ENCODE measurements at places on chromosomes 6 and 20.

GRCh38 chr6:67887747-67888545 is 747.1 kb upstream of the ADGRB3 start:
- no peak for DNase-seq

DNA sequence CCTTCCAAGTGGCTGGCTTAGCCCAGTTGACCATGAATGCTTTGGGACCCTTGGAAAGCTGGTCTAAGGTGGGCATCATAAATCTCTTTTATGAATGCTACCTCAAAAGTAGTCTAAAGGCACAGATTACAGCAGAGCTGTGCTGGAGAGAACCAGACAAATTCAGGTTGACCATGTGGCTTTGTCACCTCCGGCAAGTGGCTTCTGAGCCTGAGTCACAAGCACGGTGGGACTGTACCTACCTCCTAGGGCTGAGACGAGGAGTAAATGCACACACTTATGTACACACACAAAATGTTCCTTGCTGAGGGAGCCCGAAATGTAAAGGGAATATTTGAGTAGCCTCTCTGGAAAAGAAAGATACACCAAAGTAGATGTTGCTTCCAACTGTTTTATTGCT is 155.9 kb downstream of the NFATC2 start:
- no peak for DNase-seq

GRCh38 chr6:395432-396125 is 4.0 kb downstream of the IRF4 start:
- DNase-seq: no peak

GRCh38 chr6:81758221-81758620 is 5.7 kb upstream of the TENT5A start:
- DNase-seq: no peak

GRCh38 chr20:4681991-4682401 is 39.7 kb upstream of the PRND start:
- no peak for DNase-seq

- no peak for DNase-seq
Observed at GRCh38 chr6:166629628-166630027, 2.6 kb upstream of the RPS6KA2 start.

GRCh38 chr6:30541515-30542403 is 14.5 kb downstream of the GNL1 start:
- peak; percentile 55 for DNase-seq

GRCh38 chr20:32018269-32019155 is 8.3 kb downstream of the CCM2L start:
- DNase-seq: peak; percentile 74

- no peak for DNase-seq
Observed at GRCh38 chr6:35694462-35694861, 5.7 kb upstream of the FKBP5 start.

GRCh38 chr6:106305740-106306139 is 19.8 kb downstream of the ATG5 start:
- no peak for DNase-seq

DNA sequence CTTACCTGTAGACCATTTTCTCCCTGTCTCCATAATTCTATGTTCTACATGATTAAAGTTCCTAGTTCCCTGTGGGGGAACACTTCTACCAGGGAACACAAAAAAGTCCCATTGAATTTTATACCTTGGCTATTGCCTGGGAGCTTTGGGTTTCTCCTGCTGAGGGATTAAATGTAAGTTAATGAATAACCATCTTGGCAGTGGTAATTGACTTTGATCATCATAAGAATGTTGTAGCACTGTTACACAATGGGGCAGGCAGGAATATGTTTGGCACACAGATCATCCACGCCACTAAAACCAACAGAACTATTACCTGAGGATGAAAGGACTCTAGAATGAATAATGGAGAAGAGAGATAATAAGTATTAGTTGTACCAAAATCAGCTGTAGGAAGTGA is 1106.2 kb upstream of the GJE1 start:
- no peak for DNase-seq

DNA sequence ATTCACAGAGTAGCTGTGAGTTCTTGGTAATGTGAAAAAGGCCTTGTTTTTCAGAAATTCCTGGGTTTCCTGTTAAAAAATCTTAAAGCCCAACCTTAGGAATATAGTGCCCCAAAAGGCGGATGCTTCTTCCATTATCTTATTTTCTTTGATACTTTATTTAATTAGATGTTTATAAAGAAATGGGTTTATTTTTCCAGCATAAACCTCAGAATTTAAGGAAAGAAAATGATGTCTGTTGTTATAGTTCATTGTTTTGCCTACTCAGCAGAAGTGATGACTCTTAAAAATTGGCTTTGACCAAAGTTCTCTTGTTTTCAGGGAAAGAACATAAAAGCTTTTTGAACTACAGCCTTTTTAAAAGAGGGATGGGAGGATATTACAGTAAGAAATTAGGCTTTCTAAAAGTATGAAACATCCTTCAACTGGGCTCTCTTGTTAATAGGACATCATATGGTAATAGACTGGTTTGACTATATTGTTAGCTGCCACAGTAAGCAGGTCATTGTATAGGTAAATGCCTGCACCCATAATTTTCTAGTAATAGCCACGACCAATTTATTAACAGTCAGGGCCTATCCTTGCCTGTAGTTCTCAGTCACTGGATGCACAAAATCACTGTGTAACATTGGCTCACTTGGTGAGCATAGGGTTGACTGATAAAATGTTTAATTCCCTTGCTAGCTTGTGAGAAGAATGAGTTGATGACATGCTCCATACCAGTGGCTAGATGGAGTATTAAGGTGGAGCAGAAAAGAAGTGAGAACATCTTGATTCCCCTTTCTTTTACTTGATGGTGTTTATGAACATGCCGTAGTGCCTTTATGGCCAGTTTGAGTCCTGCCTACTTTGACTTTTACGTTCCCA is 5.2 kb downstream of the SRSF6 start:
- no peak for DNase-seq

DNA sequence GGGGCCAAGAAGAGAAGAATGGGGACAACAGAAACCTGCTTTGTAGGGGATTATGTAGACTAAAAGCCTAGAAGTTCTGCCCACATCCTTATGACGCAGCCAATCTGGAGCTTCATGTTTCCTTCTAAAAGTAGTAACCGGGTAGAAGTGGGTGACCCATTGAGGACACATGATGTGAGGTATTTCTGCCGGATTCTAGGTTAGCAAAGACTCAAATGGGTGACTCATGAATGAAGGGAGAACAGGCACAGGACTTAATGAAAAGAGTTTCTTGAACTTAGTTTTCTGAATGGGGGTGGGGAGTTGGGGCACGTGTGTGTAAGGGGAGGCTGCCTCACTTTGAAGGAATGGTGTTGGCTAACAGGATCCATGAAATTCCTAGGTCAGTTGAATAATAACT is 68.8 kb downstream of the CDS2 start:
- no peak for DNase-seq

DNA sequence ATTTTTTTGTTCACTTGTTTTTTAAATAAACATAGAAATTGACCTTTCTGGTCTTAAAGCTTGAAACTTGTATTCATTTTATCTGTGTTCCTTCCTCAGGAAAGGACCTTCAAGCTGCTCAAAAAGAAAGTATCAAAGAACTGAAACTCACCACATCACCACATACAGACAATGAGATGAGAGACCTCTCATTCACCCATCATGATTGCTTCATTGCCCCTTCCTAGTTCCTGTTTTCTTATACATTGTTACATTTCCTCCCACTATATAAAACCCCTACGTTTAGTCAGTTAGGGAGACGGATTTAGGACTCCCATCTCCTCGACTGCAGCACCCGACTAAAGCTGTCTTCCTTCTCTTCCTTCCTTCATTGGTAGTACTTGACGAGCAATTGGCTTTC is 180.5 kb upstream of the OPRM1 start:
- DNase-seq: no peak

DNA sequence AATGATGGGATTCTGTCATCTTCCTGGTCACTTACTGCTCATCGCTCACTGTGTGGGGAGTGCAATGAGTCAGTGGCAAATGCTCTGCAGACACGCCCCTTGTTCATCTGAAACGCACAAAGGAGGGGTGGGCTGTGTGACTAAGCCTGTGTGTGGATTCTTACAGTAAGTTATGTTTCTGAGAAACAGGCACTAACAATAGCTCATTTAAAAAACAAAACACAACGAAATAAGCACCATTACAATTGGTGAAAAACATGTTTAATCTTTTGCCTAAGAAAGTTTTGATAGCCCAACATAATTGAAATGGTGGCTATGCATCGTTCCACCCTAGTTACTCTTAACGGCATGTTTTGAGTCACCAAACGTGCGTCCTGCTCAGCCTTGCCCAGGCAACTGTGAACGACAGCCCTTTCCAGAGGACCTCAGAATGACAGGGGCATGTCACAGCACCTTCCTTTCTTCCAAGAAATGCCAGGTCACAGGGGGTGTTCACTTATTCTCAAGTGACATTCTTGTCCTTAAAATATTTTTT is 118.4 kb upstream of the SGK1 start:
- DNase-seq: no peak

DNA sequence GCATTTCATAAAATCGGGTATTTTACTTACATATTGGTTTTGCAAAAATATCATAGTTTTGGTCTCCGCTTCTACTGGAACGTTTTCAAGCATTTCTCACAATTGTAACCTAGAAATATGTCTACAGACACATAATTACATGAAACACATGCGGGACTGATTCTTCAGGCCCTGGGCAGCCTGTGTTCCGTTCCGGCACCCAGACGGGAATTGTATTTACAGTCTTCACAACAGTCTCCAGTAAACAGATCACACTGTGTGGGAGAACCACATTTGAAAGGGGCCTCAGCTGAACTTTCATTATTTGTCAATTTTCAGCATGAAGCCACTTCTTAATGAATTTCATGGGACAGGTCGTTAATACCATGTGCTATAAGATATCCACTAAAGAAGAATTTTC is 196.9 kb downstream of the DST start:
- DNase-seq: no peak

DNA sequence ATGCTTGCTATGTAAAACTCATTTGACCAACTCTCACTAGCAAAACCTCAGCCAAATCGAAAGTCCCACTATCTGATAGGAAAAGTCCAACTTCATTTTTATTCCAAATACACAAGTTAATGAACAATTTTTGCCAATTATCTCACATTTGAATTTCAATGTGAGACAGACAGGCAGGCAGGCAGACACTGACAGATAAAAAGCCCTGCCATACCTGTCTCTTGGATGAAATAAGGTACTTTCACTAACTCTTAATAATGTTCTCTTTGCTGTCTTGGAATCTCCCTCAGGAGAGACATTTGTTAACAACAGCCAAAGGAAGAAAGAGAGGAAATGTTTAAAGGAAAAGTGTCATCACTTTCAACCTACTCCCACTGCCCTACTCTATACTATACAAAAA is 82.0 kb downstream of the RNGTT start:
- DNase-seq: no peak

DNA sequence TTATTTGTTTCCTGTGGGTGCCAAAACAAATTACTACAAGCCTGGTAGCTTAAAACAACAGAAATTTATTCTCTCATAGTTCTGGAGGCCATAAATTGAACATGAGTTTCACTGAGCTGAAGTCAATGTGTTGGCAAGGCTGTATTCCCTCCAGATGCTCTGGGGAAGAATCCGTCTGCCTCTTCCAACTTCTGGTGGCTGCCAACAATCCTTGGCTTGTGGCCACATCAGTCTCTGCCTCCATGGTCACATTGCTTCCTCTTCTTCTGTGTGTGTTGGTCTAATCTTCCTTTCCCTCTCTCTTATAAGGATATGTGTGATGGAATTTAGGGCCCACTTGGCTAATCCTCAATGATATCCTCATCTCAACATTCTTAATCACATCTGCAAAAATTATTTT is 92.8 kb upstream of the EPB41L1 start:
- DNase-seq: no peak

DNA sequence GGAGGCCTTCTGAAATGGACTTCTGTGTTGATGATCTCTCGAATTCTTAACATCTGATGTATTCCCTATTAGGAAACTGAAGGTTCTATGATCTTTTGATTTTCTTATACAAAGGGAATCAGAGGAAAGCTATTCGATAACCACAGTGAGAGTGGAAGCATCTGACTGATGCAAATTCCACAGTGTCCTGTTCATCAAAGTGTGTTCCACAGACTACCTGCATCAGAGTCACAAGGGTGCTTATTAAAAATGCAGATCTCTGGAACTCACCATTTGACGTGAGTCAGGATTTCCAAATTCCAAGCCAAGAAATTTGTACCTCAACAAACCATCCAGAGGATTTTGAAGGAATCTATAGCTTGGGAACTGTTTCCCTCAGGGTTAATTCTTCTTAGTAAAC is 4.4 kb upstream of the MEP1A start:
- no peak for DNase-seq

GRCh38 chr6:165800337-165800736 is 137.3 kb upstream of the PDE10A start:
- no peak for DNase-seq

Measured in NCI-H187 (cell line).